Putamen (tissue), 1 donor: ENCODE measurements at places on chromosomes 3 and 15.

- DNase-seq, result peak; percentile 88
Measured at GRCh38 chr15:31326875-31327668, 437 bp downstream of the KLF13 start.

GRCh38 chr3:61146010-61146890, 105.0 kb downstream of the FHIT start:
- DNase-seq, result peak; percentile 73

DNA sequence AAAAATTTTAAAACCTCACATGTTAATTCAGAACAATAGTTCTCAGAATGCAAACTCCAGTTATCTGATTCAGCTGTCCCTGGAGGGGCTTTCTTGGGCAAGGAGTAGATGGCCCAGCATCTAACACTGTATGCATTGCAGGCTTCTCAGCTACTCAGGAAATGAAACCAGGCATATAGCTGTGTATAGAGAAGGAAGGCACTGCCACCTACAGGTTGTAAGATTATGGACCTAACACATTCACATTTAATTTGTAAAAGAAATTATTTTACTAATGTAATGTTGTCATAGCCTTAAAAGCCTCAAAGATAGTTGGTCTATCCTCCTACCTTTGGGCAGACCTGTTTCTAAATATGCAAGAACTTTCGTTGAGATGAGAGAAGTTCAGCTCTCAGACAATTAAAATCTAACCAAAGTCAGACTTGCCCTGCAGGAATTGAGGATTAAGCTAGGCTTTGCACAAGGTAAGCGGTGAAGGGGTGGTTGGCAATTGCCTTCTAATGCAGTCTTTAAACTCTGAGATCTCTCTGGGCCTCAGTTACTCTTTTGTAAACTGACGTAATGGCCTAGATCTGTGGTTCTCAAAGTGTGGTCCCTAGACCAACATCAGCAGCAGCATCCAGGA, 132.8 kb upstream of the SLC24A5 start:
- DNase-seq, result peak; percentile 72

- DNase-seq, result no peak
Measured at GRCh38 chr15:60424006-60424405, 26.2 kb upstream of the ANXA2 start.

- peak; percentile 59 for DNase-seq
Measured at GRCh38 chr15:25990220-25990619, 127.1 kb upstream of the ATP10A start.

- no peak for DNase-seq
Measured at GRCh38 chr3:115553796-115554486, 69.4 kb upstream of the GAP43 start.

DNA sequence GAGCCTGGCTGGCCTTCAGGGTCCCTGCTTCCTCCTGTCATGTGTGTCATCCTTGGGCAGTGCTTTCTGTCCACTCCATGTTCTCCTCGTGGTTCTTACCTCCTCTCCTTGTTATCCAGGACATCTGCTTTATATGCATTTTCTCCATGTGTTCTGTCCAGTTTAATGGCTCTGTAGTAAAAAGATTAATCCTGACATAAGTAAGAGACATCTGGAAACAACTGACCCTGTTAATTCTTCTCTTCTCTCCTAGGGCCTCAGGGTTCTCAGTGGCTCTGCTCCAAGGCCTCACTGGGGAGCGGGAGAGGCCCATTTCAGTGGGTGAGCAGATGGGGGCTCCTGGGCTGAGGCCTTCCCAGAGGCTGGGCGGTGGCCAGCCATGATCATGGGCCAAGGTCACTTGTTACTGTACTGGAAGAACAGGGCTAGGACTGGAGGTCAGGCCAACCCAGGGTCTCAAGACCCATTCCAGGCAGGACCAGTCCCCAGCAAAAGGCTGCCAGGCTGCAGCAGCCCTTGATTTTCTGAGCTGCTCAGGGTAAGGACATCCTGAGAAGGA, 20.2 kb upstream of the CDCP1 start:
- DNase-seq, result no peak

DNA sequence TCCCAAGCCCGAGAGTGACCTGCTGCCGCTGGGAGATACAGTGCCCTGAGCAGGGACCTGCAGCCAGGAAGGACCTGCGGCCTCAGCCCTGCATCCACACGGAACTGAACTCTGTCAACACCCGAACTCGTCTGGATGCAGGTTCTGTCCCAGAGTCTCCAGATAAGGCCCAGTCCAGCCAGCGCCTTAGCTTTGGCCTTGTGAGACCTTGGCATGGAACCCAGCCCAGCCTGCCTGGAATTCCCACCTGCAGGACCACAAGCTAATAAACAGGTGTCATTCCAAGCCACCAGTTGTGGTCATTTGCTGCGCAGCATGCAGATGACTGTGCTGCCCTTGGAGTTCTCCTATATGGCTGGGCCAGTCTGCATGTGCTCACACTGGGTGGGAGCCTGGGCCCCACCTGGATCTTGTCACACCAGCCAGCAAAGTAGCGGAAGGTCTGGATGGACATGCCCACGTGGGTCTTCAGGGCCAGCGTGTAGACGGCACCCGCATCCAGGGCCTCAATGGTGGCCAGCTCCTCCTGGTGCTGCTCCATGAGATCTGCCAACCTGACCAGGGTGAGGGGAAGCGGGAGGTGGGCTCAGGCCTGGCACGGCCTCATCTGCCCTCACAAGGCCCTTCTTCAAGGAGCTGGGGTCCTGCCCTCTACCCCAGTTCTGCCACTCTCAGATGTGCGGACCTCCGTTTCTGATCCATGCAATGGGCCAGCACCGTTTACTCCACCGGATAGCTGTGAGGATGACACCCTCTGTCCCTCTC, 47.2 kb upstream of the SLC41A3 start:
- DNase-seq, result no peak

GRCh38 chr3:186457236-186457635, 86.9 kb downstream of the CRYGS start:
- DNase-seq, result no peak

- no peak for DNase-seq
Measured at GRCh38 chr15:31537770-31538592, 211.3 kb downstream of the KLF13 start.

- DNase-seq, result peak; percentile 92
Measured at GRCh38 chr15:58666957-58667356, 82.5 kb downstream of the ADAM10 start.

DNA sequence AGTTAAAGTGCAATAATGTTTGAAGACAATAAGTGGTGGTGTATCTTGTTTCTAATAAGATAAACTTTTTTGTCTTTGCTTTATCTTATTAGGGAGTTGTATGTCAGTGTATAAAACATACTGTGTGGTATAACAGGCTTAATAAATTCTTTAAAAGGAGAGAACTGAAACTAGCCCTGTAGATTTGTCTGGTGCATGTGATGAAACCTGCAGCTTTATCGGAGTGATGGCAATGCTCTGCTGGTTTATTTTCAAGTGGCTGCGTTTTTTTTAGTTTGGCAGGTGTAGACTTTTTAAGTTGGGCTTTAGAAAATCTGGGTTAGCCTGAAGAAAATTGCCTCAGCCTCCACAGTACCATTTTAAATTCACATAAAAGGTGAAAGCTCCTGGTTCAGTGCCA, 2.7 kb downstream of the RPL15 start:
- no peak for DNase-seq

- DNase-seq, result no peak
Measured at GRCh38 chr3:152302521-152303021, 33.8 kb downstream of the MBNL1 start.

DNA sequence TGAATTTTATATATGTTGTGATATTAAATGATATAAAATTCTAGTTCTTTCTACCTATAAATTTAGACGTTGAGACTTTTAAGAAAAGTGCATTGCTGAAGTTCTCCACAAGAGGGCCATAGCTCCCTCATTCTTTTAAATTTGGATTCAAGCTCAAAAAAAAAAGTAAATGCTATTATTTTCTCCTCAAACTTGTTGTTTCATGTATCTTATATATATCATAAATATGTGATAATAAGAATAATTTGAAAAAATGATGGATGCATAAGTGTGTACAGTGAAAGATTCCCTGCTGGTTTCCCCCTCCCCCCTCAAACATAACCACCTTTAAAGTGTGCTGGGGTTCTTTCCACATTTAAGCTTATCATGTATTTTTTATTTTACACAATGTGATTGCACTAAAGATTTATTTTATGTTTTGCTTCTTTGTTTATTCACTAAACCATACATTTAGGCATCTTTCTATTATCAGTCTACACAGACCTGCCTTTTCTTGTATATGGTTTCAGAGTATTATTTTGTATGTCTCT, 769.4 kb upstream of the GOLIM4 start:
- no peak for DNase-seq
